Fibroblast of lung (primary cell): ENCODE measurements at places on chromosomes 3 and 15. TPM values are rescaled to one million over a fixed set of nuclear protein-coding genes. Genes with fewer than 3 reads are reported as not detected.

- DNase-seq, result peak; percentile 12
Observed at GRCh38 chr3:59451800-59452746, 402.2 kb upstream of the CFAP20DC start.

GRCh38 chr3:120559242-120560061 lies 36.7 kb upstream of the NDUFB4 start:
- peak; percentile 87 for DNase-seq

DNA sequence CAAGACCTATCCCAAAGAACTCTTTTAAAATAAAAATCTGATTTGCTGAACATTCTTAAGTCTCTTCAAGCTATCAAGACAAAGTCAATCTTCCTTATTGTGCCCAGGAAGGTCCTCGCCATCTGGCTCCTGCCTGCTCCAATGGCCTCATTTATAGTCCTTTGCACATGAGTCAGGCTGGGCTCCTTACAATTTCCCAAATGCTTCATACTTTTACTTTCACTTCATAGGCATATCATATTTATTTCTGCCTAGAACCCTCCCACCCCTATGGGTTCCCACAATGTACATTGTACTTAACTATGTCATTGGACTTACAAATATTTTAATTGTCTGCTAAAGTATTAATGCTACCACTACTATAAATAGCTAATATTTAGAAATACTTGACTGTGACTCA lies 9.1 kb downstream of the THRB start:
- no peak for DNase-seq

- DNase-seq, result no peak
Observed at GRCh38 chr3:30630238-30631030, 24.0 kb downstream of the TGFBR2 start.

DNA sequence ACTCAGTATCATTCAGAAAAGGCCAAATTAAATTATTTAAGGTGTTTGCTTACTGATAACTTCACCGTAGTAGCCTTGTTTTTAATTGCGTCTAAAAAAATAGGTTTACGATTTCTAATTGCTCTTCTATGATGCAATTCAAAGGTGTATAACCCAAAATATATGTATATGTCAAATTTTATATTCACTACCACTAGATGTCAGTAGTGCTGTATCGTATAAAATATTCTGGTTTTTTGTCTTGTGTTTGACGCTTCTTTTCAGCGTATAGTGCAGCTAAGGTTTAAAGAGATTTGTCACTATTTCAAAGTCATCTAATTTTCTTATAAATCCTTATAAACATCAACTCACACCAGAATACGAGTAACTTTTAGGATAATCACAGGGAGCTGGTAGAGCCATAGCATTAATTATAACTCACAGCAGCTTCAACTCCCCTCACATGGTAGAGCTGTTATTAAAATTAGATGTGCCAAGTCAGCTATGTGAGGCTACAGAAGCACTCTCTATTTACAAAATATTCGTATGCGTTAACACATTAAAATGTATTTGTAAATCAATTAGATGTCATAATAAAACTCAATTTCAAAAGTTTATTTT lies 3.5 kb downstream of the PFN2 start:
- peak; percentile 45 for DNase-seq

DNA sequence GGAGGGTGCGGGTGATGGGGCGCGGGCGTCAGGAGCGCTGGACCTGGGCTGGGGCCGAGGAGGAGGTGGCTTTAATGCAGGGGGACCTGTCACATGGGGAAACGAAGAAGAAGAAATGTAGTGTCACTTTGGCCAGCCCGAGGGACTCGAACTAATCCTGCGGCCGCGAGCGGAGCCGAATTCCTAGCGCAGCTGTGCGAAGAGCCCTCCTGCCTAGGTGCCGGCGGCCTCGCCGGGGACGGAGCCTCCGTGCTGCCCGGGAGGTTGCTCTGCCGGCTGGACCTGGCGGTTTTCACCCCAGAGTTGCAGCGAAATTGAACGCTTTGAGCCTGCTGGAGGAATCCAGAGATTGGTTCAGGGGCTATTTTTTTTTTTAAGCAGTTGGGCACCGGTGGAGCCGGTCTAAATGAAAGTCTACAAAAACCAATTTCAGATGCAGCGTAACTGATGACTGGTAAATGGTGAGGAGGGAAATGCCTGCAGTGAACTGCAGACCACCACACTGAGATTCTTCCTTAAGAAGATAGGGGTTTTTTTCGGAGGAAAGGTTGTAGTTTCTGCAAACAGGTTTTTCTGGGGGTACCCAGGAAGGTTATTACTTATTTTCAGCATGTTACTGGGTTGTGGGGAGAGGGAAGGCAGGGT lies 662 bp downstream of the TMEM108 start:
- no peak for DNase-seq

- DNase-seq, result no peak
Observed at GRCh38 chr3:196903740-196904139, 36.0 kb downstream of the SENP5 start.

GRCh38 chr15:99369196-99369595 lies 117.9 kb downstream of the LRRC28 start:
- no peak for DNase-seq

GRCh38 chr3:58322793-58323192 lies 9.9 kb upstream of the PXK start:
- no peak for DNase-seq

GRCh38 chr3:99640214-99640851 lies 1.9 kb downstream of the COL8A1 start:
- peak; percentile 76 for DNase-seq

GRCh38 chr15:92921215-92922131 lies 21.3 kb downstream of the CHD2 start:
- DNase-seq, result peak; percentile 35

DNA sequence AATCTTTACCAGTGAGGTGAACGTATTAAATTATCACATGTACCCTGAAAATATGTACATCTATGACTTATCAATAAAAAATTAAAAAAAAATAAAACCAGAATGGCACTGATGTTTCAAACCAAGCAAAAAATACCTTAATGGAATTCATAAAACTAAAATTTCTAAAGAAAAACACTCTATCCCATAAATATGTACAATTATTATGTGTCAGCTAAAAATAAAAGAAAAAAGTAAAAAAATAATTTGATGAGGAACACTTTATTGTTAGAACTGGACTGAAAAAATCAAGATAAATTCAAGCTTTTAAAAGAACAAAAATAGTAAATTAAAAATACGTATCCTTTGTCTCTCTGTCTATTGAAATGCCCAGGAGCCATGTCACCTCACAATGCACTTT lies 63.1 kb downstream of the IL20RB start:
- no peak for DNase-seq

GRCh38 chr3:30553641-30554316 lies 52.6 kb upstream of the TGFBR2 start:
- peak; percentile 30 for DNase-seq

DNA sequence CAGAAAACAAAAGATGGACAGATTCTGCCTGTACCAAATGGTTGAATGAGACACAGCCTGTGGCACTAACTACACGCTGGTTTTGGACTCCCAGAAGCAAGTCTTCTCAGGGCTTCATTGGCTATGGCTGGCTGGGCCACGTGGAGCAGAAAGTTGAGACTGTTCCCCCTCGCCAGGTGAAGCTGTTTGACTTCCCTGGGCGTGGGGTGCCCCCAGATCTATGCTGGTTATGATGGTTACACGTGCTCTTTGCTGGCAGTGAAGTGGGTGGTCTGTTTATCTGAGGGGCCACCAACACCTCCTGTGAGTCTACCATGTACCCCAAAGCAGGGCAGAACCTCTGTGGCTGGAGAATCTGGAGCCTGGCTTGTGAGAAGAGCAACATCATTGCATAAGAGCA lies 60.3 kb upstream of the EPHA6 start:
- DNase-seq, result no peak

The BNC1 gene
- 7.7 and 14.2 TPM in 2 replicates for total RNA-seq

The SLCO2A1 gene
- total RNA-seq, result under 0.01 TPM in 2 replicates

The MEF2A gene
- 14.9 and 24.6 TPM in 2 replicates for total RNA-seq

The ARGFX gene
- total RNA-seq, result not detected in 2 replicates

The UBA7 gene
- total RNA-seq, result 50.1 and 57.1 TPM in 2 replicates

The NANOGP8 gene
- not detected in 2 replicates for total RNA-seq

The TMEM207 gene
- not detected in 2 replicates for total RNA-seq

The ESYT3 gene
- 0.17 and 0.51 TPM in 2 replicates for total RNA-seq

The PCBP4 gene
- total RNA-seq, result 23.4 and 46.2 TPM in 2 replicates

The C3orf85 gene
- total RNA-seq, result not detected in 2 replicates

The TMEM212 gene
- not detected in 2 replicates for total RNA-seq
